ENCODE measurements at places on chromosomes 1 and 21.
A peak's percentile ranks its signal among the peaks of the same experiment; 100 is the strongest.

- peak; percentile 30 for DNase-seq
Observed at GRCh38 chr1:225882694-225883615, 775 bp upstream of the TMEM63A start.

GRCh38 chr21:32007456-32007855, 134.6 kb downstream of the HUNK start:
- DNase-seq = no peak

DNA sequence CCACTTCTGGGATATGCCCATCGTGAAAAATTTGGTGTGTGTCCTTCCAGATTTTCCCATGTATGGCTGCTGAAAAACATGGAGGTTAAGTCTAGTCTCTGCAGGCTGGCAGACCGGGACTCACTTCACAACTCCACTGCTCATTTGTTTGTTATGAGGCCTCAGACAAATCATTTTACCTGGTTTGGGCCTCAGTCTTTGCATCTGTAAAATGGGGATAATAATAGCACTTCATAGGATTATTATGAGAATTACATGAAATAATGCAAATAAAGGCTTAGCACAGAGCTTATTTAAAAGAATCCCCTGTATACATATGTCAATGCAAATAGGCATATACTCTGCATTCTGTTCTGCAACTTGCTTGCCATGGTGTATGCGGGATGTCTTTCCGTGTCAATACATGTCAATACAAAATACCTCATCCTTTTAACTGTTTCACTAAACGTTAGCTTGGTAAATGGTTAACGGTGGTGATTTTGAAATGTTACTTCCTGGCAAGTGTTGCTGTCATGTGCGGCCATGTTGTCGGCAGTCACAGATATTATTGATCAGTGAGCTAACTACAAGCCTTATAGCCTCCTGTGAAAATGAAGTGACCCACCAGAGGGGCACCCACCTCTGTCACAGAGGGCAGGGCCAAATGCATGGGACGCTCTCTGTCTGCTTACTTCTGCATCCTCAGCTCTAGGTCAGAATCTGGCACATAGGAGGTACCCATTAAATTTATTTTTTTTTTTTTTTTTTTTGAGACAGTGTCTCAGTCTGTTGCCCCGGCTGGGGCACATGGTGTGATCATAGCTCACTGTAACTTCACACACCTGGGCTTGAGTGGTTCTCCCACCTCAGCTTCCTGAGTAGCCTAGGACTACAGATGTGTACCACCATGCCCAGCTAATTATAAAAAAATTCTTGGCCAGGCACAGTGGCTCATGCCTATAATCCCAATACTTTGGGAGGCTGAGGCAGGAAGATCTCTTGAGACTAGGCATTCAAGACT, 4.3 kb downstream of the LCK start:
- no peak for DNase-seq

- DNase-seq = no peak
Observed at GRCh38 chr1:113275691-113276090, 114.6 kb upstream of the MAGI3 start.

- peak; percentile 50 for DNase-seq
Observed at GRCh38 chr1:228459091-228459993, 27.8 kb upstream of the RNF187 start.

DNA sequence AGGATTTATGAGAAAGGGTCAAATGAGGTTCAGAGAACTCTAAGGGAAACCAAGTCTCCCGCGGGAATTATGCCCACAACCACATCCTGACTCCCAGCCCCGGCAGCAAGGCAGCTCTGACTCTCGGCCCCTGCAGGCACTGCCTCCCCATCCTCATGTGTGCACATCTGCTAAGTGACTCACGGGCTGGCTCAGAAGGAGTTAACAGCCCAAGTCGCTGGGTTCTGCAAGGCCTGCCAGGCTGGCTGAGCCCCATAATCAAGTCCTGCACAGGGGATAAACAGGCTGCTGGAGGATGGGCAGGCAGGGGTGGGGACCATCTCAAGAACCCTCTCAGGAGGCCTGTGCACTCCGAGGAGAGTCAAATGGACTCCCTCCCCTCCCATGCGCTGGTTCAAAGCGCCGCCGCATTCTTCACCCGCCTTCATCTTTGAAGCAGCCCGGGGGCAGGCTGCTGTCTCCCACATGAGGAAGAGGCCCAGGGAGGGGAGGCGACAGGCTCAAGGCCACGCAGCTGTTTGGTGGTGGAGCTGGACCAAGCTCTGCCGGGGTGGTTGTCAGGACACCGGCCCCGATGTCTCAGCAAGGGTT, 344.3 kb downstream of the MATN1 start:
- DNase-seq = no peak

- no peak for DNase-seq
Observed at GRCh38 chr1:173064011-173064410, 13.3 kb upstream of the TNFSF18 start.

DNA sequence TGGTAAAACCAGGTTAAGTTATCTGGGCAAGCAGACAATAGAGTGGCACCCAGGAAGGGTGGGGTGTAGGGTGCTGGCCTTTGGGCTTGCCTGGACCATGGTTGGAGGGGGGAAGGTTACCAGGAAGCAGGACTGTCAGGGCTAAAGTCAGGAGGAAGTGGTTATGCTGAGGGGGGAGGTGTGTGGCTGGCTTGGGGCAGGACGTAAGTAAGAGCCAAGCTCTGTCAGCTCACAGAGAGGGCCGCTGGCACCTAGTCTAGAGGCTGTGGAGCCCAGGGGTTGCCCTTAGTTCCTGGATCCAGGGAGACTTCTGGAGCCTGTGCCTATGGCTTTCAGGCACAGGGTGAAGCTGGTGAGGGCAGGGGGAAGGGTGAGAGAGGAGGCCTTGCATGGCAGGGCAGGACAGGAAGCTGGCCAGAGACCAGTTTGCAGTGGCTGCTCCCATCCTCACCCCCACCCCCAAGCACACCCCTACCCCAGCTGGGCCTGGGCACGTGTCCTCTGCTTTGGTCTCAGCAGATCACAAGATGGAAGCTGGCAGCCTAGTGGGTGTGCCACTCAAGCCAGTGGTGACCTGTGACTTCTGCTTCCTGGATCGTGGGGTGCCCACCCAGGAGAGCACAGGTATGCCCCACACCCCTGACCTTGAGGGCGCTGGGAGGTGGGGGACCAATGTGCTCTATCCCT, 20.5 kb upstream of the SMYD3 start:
- no peak for DNase-seq

GRCh38 chr21:28418726-28419514, 573.8 kb downstream of the LTN1 start:
- DNase-seq = no peak

DNA sequence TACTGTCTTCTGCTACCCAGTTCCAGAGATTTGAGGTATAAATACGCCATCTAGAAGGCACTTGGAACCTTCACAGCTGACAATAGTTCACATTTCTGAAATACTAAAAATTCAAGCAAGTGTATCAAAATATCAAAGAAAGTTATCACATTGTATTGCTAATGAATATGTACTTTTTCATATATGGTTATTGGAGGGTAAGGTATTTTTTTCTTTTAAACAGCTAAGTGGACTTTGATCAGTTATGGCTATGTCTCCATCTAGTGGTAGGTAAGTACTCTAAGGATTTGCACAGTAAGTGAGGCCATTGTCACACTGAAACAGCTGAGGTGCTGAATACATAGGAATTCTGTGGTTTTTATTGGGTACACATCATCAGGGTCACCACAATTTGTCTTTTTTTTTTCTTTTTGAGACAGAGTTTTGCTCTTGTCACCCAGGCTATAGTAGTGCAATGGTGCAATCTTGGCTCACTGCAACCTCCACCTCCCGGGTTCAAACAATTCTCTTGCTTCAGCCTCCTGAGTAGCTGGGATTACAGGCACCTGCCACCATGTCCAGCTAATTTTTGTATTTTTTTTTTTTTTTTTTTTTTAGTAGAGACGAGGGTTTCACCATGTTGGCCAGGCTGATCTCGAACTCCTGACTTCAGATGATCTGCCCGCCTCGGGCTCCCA, 49.1 kb upstream of the CR2 start:
- no peak for DNase-seq

- DNase-seq = no peak
Observed at GRCh38 chr1:155379180-155379579, 58.5 kb downstream of the RUSC1 start.

DNA sequence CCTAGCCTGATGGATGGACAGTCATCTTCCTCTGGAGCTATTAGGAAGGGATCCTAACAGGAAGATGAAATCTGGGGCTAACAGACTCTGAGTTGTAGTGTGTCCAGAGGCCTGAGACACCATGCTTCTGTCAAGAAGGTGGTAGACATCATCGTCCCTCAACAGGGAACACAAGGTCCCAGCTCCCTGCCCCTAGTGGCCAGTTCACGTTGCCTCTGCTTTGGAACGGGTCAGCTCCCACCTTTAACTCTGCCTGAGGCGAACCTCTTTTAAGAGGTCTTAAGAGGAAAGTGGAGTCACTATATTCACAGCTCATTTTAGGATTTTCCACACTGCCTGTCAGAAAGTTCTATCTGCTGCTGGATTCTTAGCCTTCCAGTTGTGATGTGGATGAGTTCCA, 28.3 kb downstream of the LRRC71 start:
- DNase-seq = no peak

DNA sequence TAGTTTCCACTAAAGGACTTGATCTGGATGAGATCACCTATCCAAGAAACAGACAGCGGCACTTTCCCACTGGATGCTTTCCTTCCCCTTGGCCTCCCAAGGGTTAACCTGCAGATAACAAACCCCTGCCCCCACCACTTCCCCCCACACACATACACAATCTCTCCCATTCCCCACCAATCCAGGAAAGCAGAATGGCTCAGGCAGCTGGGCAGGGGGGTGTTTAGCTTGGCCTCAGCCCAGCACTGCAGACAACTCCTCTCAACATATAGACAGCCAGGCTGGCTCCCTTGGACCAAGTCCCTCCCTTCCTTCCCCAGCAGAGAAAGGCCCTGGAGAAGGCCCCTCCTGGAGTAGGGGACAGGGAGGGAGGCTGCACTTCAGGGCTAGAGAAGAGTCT, 24.6 kb downstream of the PLEKHA6 start:
- DNase-seq = no peak

DNA sequence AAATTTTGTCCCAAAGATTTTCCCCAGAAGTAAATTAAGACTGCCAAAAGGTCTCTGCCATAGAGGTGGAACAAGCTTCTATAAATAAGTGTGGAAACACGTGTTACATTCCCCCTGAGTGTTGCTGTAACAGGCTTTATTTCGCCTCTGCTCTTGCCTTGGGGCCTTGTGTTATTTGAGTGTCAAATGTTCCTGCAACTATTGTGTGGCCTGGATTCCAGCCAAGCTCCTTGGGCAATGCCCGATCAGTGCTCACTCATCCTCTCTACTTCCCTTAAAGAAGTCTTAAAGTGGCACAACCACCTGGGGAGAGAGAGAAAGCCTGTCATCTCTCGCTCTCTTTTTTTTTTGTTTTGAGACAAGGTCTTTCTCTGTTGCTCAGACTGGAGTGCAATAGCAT, 156.7 kb downstream of the NR5A2 start:
- no peak for DNase-seq

DNA sequence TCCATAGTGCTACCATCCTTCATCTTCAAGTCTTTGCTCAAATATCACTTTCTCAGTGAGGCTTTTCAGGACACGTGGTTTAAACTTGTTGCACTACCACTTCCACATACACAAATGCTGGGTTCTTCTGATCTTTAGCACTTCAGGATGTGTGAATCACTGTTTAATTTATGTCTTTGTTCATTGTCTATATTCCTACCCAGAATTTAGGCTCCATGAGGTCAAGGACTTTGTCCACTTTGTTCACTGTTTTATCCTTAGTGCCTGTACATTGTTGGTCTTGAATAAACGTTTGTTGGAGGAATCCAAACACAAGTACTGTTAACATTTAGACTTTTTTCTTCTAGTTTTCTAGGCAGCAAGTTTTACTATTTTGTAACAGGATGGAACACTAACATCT, 42.6 kb upstream of the RALGPS2 start:
- no peak for DNase-seq

- DNase-seq = no peak
Observed at GRCh38 chr1:229717786-229718576, 91.9 kb downstream of the URB2 start.

GRCh38 chr1:229480495-229480894, 27.6 kb downstream of the NUP133 start:
- DNase-seq = no peak
